ENCODE measurements at places on chromosomes 13 and 19.
A peak's percentile ranks its signal among the peaks of the same experiment; 100 is the strongest.

DNA sequence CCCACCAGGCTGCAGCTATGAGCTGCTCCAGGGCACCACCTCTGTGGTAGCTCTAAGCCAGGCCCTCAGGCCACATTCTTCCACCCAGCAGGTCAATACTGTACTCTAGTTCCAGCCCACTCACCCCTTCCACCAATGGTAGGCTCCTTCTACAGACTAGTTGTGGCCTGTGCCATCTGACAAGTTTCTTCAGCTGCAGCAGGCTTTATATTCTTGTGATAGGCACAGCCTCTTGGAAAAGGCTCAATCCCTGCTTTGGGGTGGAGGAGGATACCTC is 8.5 kb downstream of the MICU2 start:
- H3K27ac ChIP-seq = no peak overlapping the region
- H3K36me3 ChIP-seq = no peaks in the 10 kb centered on the region
- no peak for DNase-seq
- no peak overlapping the region for H3K4me3 ChIP-seq
- H3K27me3 ChIP-seq = no peaks in the 10 kb centered on the region

DNA sequence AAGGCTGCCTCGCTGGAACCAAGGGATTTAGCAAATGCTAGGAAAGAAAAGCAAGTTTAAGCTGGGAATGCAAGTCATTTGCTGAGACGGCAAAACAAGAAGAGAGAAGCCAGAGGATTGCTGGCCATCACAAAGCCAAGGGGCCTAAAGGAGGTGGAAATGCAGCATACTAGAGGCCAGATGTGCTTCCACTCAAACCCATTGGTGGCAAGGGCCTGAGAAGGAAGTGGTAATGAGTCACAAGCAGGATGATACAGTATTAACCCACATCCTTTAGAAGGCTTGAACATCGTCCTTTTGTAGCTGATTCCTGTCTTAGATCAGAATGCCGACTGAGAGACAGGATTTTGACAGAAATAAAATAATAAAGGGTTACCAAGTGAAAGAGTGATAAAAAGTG is 68.2 kb downstream of the ITGBL1 start:
- no peaks in the 10 kb centered on the region for H3K4me1 ChIP-seq
- no peak overlapping the region for H3K4me3 ChIP-seq
- H3K36me3 ChIP-seq = no peaks in the 10 kb centered on the region
- peak; percentile 55 for DNase-seq

DNA sequence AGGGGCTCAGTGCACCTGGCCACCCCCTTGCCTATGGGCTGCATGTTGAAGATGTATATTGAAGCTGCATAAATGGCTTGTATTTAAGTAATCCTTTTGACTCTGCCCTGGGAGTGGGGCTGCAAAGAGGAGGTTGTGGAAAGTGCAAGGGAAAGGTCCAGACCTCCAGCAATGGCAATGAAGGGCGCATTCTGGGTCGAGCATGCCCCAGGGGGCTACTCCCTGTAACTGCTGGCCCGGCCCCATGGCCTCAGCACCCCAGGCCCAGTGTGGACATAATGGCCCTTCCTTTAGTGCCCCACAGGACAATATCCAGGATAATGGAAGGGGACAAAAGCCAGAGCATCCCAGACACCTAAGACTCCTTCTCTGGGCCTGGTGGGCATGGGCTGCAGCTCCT is 43.1 kb upstream of the CHST8 start:
- H3K4me3 ChIP-seq = no peak overlapping the region
- H3K36me3 ChIP-seq = no peaks in the 10 kb centered on the region
- peaks cover 13% of the 10 kb centered on the region for H3K27me3 ChIP-seq
- H3K4me1 ChIP-seq = no peaks in the 10 kb centered on the region
- H3K27ac ChIP-seq = no peak overlapping the region

DNA sequence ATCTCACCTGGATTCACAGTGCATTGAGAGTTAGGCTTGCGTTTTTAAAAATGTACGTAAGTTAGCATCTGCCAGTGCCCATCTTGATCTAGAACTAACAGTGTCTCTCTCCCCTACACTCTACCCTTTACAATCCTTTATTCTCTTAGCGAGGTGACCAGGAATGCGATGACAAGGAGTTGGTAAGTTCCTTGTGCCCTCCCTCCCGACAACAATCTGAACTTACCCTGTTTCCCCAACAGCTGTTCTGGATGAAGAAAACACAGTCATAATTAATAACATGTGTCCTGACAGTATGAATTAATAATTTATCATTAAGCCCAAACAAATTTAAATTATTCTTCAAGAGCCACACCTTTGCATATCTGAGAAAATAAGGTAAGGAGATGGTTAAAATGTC is 6.3 kb downstream of the TSHZ3 start:
- no peak overlapping the region for H3K27ac ChIP-seq
- H3K4me1 ChIP-seq = peaks cover 32% of the 10 kb centered on the region
- no peak for DNase-seq
- peaks cover 22% of the 10 kb centered on the region for H3K27me3 ChIP-seq

GRCh38 chr13:53110181-53110580 is 81.6 kb downstream of the OLFM4 start:
- H3K27me3 ChIP-seq = no peaks in the 10 kb centered on the region
- H3K4me1 ChIP-seq = no peaks in the 10 kb centered on the region
- no peak overlapping the region for H3K4me3 ChIP-seq
- no peak for DNase-seq
- no peaks in the 10 kb centered on the region for H3K36me3 ChIP-seq
- H3K27ac ChIP-seq = no peak overlapping the region

DNA sequence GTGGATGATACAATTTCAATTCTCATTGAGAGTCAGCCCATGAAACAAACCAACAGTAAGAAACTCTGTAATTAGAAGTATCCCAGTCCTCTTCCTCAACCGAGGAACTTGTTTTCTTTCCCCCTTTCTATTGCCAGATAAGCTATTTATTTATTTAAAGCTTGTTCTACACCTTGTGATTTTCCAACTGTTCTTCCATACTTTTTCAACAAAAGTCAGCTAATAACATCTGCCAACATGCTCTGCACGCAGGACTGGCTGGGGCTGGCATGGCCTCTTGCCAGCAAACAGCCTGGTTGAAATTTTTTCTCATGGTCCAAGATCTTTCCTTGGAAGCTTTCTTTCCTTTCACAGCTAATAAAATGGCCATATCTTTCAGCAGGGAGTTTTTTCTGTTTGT is 2.9 kb upstream of the IRS2 start:
- DNase-seq = no peak
- H3K27me3 ChIP-seq = no peaks in the 10 kb centered on the region
- H3K4me1 ChIP-seq = peaks cover 16% of the 10 kb centered on the region
- no peak overlapping the region for H3K27ac ChIP-seq
- H3K36me3 ChIP-seq = no peaks in the 10 kb centered on the region
- H3K4me3 ChIP-seq = no peak overlapping the region

GRCh38 chr13:36134632-36135031 is 3.5 kb upstream of the DCLK1 start:
- H3K4me1 ChIP-seq = no peaks in the 10 kb centered on the region
- no peak for DNase-seq
- peaks cover 43% of the 10 kb centered on the region for H3K27me3 ChIP-seq
- no peaks in the 10 kb centered on the region for H3K36me3 ChIP-seq
- no peak overlapping the region for H3K4me3 ChIP-seq

DNA sequence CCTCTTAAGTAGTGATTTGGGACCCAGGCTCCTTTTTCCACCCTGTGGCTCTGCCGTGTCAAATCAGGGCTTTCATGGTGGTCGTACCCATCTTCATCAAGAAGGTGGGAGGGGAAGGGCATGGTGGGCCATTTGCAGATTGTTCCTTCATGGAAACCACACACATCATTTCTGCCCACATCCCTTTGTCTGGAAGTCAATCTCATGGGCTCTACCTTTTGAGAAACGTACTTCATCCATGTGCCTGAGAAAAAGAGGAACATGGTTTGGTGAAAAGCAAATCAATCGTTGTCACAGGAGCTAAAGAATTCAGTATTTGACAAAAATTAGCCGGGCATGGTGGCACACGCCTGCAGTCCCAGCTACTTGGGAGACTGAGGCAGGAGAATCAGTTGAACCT is 233.4 kb downstream of the FOXO1 start:
- H3K4me3 ChIP-seq = no peak overlapping the region
- no peaks in the 10 kb centered on the region for H3K36me3 ChIP-seq

- no peaks in the 10 kb centered on the region for H3K36me3 ChIP-seq
- DNase-seq = no peak
- peaks cover 13% of the 10 kb centered on the region for H3K27me3 ChIP-seq
- no peak overlapping the region for H3K4me3 ChIP-seq
These were observed 2.3 kb upstream of the HAS1 start for GRCh38 chr19:51726049-51726448.

DNA sequence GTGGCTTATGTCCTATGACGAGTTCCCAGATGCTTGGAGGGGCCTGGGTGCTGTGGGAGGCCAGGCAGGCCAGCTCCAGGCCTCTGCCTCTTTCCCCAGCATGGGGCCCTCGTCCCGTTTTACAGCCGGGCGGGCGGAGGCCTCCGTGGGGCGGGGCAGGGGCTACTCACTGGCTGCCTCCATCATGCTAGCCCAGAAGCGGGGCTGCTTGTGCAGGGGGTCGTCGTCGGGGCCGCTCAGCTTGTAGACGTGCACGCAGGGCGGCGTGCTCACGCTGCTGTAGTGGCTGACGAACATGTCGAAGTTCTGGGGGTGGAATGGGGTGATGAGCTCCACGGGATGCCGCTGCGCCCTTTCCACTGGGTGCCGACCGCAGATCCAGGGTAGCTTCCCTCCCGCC is 18.4 kb upstream of the MYDGF start:
- no peak for DNase-seq
- H3K27me3 ChIP-seq = no peaks in the 10 kb centered on the region
- peaks cover 4% of the 10 kb centered on the region for H3K36me3 ChIP-seq
- no peak overlapping the region for H3K4me3 ChIP-seq
- H3K4me1 ChIP-seq = no peaks in the 10 kb centered on the region

DNA sequence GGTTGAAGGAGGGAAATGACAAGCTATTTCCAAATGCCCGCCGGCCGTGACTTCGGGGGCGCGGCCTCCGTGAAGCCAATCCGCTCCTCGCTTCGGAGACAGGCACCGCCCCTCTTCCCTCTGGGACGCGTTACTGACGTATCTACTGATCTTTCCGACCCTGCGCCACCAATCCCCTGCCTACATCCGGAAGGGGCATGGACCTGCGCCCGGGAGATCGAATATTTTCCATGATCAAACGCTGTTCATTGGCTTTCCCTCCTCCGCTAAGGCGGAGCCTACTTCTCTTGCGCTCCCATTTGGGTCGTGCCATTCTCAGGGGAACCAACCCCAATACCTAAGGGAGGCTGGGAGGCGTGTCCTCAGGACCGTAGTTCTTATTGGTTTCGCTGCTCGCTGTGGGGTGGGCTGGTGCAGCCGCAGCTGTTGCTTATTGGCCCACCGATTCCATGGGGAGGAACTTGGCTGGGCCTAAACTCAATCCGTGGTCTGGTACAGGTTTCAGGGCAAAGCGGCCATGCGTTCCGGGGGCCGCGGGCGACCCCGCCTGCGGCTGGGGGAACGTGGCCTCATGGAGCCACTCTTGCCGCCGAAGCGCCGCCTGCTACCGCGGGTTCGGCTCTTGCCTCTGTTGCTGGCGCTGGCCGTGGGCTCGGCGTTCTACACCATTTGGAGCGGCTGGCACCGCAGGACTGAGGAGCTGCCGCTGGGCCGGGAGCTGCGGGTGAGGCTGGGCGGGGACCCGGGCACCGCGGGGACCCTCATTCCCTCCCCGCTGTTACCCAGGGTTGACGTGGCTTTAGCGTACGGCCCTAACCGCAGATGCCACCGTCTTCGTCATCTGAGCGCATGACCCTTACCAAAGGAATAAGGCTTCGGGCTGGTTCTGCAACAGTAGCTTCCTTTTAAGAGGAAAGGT is at the start of gene QPCTL:
Gene QPCTL, plus strand, starts transcription at position 480 of the 919 bp plus-strand sequence. Its CDS starts 38 bp downstream, at position 518.
- peaks cover 8% of the 10 kb centered on the region for H3K36me3 ChIP-seq
- H3K27ac ChIP-seq = peak within 1 kb of the TSS; percentile 90
- no peaks in the 10 kb centered on the region for H3K27me3 ChIP-seq
- peak within 1 kb of the TSS; percentile 89 for H3K4me3 ChIP-seq

GRCh38 chr13:79812070-79812850 is 331.3 kb downstream of the NDFIP2 start:
- no peak for DNase-seq
- no peak overlapping the region for H3K27ac ChIP-seq
- no peak overlapping the region for H3K4me3 ChIP-seq
- H3K4me1 ChIP-seq = peaks cover 4% of the 10 kb centered on the region
- no peaks in the 10 kb centered on the region for H3K36me3 ChIP-seq

DNA sequence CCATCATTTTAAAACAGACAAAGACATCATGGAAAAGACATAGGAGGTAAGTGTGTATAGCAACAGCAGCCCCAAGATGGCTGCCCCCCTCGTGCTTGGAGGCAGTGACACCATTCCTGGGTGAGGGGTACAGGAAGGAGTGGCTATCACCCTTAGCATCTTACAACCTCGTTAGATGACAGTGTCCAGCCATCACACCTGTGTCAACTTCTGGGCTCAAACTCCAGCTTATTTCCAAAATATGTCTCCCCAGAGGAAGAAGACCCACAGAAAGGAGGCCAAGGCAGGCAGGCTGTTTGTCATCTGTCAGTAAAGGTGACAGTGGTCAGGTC is 27.5 kb downstream of the EPS15L1 start:
- H3K36me3 ChIP-seq = peaks cover 10% of the 10 kb centered on the region
- H3K4me1 ChIP-seq = peaks cover 32% of the 10 kb centered on the region
- H3K27me3 ChIP-seq = no peaks in the 10 kb centered on the region
- no peak overlapping the region for H3K4me3 ChIP-seq

DNA sequence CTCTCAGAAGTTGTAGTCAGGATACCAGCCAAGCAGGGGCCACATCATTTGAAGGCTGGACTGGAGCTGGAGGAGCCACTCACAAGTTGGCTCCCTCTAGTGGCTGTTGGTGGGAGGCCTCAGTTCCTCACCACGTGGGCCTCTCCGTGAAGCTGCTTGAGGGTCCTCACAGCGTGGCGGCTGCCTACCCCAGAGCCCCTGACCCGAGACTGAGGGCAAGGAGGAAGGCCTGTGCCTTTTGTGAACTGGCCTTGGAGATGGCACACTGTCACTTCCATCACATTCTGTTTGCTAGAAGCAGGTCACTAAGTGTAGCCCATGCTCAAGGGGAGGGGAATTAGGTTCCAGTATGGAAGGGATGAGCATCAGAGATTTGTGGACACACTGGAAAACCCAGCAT is 14.6 kb downstream of the GNA11 start:
- peaks cover 2% of the 10 kb centered on the region for H3K36me3 ChIP-seq
- H3K4me1 ChIP-seq = peaks cover 27% of the 10 kb centered on the region
- H3K4me3 ChIP-seq = no peak overlapping the region
- peak; percentile 81 for DNase-seq
- no peaks in the 10 kb centered on the region for H3K27me3 ChIP-seq
- no peak overlapping the region for H3K27ac ChIP-seq

DNA sequence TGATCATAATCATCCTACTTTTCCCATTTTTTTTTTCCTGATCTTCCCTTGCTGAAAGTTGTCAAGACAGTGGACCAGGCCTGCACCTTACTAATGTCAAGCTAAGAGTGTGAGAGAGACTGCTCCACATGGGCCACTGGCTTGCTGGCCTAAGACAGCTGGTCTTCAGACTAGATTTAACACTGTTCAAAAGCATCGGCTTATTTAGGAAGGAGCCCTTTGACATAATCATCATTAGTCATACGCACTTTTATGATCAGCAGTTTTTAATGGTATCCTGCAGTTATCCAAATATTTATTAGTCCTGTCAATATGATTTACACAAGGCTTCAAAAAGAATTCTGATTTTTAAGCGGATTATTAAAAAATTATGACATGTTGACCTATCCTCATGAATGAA is 270.6 kb downstream of the DNAJC15 start:
- DNase-seq = no peak
- H3K36me3 ChIP-seq = no peaks in the 10 kb centered on the region
- no peak overlapping the region for H3K27ac ChIP-seq
- no peaks in the 10 kb centered on the region for H3K27me3 ChIP-seq

GRCh38 chr13:66216728-66217127 is 1013.4 kb downstream of the PCDH9 start:
- no peaks in the 10 kb centered on the region for H3K27me3 ChIP-seq
- DNase-seq = no peak
- H3K4me3 ChIP-seq = no peak overlapping the region
- no peaks in the 10 kb centered on the region for H3K4me1 ChIP-seq
